ENCODE measurements at places on chromosomes 4 and X. TPM values are rescaled to one million over a fixed set of nuclear protein-coding genes. Genes with fewer than 3 reads are reported as not detected.

GRCh38 chr4:140249351-140249750 lies 95.4 kb upstream of the MAML3 start:
- DNase-seq, result no peak

DNA sequence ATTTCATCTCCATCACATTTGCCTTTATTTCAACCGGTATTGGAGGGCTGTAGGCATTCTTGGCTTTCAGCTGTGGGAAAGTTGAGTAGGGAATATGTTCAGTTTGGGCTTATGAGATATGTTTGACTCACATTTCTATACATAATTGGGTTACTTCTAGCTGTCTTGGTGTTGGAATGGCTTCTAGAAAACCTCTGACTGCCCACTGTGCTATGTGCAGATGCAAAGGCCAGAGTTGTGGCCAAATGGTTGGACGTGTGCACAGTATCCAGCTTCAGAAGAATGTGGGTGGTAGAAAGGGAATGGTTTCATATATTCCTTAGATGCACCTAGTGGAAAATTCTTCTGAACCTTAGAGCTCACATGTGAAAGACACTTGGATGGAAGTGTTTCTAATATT lies 92.6 kb upstream of the H2AZ1 start:
- no peak for DNase-seq

GRCh38 chr4:124037236-124037635 lies 640.6 kb downstream of the SPRY1 start:
- DNase-seq, result no peak

Gene SPANXD
- polyA plus RNA-seq, result not detected

Gene OTC
- 0.09 TPM for polyA plus RNA-seq

Gene MAGEA2
- not detected for polyA plus RNA-seq

Gene SMIM31
- 0.28 TPM for polyA plus RNA-seq

- DNase-seq, result no peak
Observed at GRCh38 chr4:99832321-99832720, 15.7 kb downstream of the DAPP1 start.

DNA sequence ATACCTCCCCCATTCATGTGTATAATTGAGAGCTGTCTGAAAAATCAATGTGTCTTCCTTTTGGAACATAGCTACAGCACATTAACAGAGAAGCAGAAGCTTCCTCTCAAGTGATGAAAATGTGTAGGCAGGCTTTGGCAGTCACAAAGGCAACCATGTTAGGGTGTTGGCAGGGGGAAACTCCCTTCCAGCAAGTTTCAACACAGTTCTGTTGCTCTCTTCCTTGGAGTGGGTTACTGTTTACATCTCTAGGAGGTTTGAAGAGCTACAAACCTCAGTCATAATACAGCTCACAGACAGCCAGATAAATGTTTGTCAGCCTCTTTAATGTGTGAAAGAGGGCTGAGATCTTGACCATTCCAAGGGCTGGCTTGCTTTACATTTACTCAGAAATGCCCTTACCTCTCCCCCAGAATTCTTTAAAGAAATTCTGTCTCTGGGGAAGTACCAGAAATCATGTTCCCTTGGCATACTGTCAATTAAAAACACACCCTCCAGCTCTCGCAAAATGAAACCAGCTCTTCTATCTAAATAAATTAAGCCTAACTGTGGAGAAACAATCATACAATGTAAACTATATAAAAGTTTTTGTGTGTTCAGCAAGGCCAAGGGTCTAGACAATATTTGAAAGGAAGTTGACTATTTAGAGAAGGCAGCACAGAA lies 18.9 kb downstream of the ZBTB33 start:
- DNase-seq, result no peak

All from left renal cortex interstitium (tissue), 4 donors.